ENCODE measurements at places on chromosomes 16 and 17. TPM values are rescaled to one million over a fixed set of nuclear protein-coding genes. Genes with fewer than 3 reads are reported as not detected.

Gene KCNH4
- total RNA-seq = not detected

Gene EIF3C
- 206 TPM for total RNA-seq

Gene KCNG4
- total RNA-seq = not detected

DNA sequence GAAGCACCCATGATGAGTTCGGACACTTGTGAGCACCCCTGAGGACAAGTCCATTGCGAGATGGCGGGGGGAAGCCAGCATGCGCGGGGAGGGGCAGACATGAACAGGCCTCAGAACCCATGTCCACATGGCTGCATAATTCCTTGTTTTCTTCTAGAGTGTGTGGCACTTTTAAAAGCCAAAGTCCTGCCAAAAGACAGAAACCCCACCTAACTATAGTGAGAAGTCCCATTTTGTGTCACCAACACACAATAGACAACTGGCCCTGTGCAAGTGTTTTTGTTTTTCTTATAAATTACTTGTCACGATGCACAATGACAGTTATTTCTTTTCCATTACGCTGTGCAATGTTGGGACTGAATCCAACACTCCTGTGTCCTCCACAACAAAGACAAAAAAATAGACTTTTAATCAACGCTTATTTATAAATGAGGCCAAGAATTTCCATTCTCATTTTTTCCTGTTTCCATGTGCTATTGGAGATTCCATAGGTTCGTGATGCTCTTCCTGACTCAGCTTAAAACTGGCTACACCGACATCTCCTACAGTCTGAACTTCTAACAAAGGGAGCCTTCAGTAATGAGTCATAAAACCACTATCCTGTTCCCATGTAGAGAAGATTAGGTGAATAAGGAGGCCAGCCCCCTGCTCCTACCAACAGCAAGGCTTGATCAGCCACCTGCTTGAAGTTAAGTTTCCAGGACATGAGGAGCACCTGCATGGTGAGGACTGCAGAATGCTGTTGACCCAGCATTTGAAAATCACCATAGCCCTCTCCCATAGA is 98.9 kb downstream of the ZNF423 start:
- no peak overlapping the region for H3K27ac ChIP-seq
- peaks cover 14% of the 10 kb centered on the region for H3K4me1 ChIP-seq

DNA sequence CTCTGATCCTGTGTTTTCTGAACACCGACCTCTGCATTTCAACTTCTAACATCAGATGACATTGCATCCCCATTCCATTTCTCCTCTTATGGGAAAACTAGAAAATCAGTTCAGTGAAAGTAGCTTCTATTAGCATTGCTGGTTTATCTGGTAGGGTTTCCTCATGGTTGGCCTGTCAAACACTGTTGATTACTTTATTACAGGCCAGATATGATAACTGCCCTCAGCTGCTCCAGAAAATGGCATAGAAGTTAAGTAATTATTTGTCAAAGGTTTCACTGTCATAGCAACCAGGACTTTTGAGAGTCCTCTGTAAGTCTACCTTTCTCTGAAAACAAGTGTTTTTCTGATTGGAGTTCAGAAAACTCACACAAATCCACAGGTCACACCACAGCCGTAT is 3.0 kb downstream of the GFOD2 start:
- DNase-seq = no peak
- H3K36me3 ChIP-seq = no peaks in the 10 kb centered on the region
- no peak overlapping the region for H3K27ac ChIP-seq
- H3K4me3 ChIP-seq = no peak overlapping the region

Data from thoracic aorta (tissue), 2 donors.